ENCODE measurements at places on chromosomes 16 and 17.

GRCh38 chr16:86783636-86784626, 205.6 kb downstream of the FOXL1 start:
- no peak for DNase-seq

- no peak for DNase-seq
These were observed 12.1 kb downstream of the DUS2 start for GRCh38 chr16:68035227-68035626.

DNA sequence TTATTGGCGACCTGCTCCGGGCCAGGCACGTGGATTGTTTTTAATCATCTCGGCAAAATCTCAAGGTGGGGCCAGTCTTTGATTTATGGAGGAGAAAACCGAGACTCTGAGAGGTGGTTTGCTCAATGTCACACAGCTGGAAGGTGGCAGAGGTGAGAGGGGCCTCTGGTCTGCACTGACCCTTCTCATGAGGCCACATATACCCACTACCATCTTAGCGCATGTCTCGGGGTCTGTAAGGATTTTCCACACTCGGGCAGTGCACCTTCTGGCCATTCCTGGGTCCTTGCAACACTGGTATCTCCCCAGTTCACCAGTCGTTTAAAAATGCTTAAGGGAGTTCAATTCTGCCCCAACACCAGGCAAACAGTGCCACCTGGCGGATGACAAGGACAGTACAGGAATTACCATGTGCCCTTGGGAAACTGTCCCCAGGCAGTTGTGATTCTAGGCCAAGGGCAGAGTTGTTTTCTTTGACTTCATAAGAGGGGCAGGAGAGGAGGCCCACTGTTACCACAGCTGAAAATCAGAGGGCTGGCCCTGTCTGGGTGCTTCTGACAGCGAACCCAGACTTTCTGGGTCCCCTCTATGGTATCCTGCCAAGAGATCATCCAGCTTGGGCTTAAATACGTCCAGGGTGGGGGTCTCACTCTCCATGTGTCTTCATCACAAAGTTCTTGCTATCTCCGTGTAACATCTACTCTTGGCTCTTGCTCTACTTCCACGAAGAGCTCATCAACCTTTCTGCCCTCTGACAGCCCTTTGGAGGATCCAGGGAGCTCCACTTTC, 39.4 kb upstream of the RAI1 start:
- DNase-seq, result no peak

GRCh38 chr17:78933025-78933958, 8.1 kb upstream of the TIMP2 start:
- DNase-seq, result peak; percentile 16

DNA sequence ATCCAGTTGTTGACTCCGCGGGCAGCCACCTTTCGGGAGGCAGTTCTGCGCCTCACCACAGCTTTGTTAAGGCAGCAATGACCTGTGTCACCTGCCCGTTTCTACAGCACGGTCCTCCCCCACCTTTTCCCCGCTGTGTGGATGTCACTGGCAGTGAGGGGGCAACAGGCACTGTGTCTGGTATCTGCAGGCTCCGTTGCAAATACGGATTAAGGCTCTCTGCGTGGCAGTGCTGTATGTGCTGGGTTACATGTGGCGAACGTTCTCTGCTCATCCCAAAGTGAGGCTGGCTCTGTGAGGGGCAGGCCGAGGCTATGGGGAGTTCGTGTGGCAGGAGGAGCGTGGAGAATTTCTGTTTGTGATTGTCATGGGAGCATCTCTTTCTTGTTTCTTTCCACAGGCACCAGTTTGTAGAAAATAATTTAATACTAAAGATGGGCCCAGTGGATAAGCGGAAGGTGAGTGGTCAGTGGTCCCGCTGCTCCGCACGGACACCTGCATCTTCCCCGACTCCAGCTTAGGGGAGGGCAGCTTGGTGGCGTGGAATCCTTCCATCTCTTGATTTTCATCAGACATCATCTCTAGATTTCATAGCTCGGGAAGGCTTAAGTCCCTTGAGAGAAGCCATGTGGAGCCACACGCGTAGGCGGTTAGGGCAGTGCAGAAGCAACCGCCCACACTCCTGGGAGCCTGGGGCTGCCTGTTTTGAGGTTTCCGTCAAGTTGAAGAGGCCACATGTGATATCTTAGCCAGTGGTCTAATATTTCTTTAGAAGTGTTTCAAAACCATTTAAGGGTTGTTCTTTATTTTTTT, 57.8 kb downstream of the PDPK1 start:
- no peak for DNase-seq

- no peak for DNase-seq
These were observed 30.4 kb upstream of the SBK1 start for GRCh38 chr16:28261942-28262341.

- DNase-seq, result no peak
These were observed 229.0 kb downstream of the FTO start for GRCh38 chr16:53932975-53933374.

GRCh38 chr16:56649820-56650219, 1.9 kb upstream of the MT1B start:
- no peak for DNase-seq

DNA sequence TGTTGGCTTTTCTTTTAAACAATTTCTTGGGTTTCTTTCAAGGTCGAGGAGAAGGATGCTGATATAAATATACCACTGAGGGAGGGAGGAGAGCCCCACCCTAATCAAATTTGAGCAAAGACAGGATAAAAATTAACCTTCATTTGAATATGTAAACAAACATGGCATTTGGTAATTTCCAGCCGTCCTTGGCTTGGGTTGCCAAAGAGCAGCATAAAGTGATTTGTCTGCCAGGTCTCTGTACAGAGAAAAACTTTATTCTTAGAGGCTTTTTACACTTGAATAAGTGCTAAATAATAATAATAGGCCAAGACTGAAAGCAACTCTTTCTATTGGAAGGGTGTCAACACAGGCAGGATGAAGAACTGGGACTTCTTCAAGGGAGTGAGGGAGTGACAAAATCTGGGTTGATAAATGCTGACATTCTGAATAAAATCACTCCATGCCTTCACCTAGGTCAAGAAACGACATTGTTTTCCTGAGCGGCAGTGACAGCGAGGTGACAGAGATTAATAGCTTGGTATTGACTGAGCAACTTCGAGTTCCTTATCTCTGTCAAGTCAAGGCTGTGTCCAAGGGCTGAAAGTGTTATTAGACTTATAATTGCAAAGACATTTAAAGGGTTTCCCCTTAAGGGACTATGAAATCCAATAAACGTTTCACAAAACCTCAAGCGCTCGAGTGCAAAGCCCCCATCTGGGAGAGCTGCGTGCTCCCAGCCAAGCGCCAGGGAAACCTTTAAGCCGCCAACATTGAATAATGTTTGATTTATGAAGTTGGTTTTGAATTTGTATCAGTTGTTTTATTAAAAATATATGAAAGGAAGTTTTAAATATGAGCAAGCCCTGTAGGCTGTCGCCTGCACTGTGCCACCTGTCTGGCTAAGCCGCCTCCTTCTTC, 269.5 kb upstream of the N4BP1 start:
- DNase-seq, result no peak

DNA sequence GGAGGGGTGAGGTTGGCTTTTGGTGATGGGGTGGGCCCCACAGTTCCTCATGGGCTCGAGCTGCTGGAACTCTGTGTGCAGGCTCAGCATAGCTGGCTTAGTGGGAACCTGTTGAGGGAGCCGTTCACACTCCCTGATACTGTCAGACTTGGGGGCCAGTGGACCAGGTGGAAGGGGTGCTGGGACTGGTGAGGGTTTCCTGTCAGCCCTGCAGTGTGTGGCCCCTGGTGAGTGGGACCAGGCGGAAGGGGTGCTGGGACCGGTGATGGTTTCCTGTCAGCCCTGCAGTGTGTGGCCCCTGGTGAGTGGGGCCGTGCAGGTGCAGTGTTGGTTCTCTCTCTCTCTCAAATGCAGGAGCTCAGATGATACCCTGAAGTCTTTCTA, 45.1 kb upstream of the ZNF750 start:
- no peak for DNase-seq

All from SIG-M5 (cell line).